ENCODE measurements at places on chromosomes 1 and 21. TPM values are rescaled to one million over a fixed set of nuclear protein-coding genes. Genes with fewer than 3 reads are reported as not detected.

SMCP gene
- polyA plus RNA-seq = not detected

SPRR4 gene
- polyA plus RNA-seq = not detected

CFAP45 gene
- polyA plus RNA-seq = 0.29 TPM

ROR1 gene
- polyA plus RNA-seq = 4.1 TPM

C1QA gene
- polyA plus RNA-seq = 26.4 TPM

DNA sequence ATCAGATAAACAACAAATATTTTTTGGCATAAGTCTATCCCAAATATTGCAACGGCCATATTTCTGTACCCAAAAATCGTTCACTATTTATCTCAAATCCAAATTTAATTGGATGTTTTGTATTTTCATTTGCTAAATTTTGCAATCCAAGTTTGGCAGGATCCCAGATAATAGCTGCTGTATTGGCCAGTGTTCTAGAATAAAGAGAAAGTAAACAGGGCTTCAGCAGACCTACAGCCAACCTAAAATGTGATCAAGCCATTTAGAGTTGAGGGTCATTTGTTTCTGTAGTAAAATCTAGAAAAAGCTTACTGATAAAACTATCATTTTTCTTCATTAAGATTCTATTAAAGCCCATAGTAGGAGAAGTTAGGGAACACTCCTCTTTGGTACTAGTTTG, 506.6 kb upstream of the PTBP2 start:
- DNase-seq = no peak

GRCh38 chr1:33348194-33348593, 27.3 kb upstream of the A3GALT2 start:
- DNase-seq = no peak

- peak; percentile 83 for DNase-seq
These were observed at the start of gene DNM3 for GRCh38 chr1:171841050-171841910. Gene DNM3 (plus strand): TSS chr1:171841498. CDS start chr1:171841657, 159 bp downstream.

- DNase-seq = no peak
These were observed 38.0 kb downstream of the SAMD13 start for GRCh38 chr1:84339503-84339902.

DNA sequence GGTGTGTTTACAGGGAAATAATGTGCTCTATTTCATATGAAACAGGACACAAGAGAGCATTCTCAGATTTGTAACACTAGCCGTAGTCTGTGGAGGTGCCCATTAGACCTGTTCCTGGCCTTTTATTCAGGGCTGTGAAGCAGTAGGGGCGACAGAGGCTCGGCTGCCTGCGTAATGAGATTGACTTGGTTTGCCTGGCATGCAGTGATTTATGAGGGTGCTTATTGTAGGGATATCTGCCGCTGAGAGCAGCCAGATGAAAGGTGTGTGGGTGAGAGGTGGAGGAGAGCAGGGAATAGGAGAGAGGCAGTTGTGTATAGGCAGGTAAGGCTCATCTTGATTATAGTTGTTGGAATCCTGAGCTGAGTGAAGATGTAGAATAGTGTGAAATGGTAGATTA, 51.3 kb downstream of the DNAJC6 start:
- DNase-seq = no peak

DNA sequence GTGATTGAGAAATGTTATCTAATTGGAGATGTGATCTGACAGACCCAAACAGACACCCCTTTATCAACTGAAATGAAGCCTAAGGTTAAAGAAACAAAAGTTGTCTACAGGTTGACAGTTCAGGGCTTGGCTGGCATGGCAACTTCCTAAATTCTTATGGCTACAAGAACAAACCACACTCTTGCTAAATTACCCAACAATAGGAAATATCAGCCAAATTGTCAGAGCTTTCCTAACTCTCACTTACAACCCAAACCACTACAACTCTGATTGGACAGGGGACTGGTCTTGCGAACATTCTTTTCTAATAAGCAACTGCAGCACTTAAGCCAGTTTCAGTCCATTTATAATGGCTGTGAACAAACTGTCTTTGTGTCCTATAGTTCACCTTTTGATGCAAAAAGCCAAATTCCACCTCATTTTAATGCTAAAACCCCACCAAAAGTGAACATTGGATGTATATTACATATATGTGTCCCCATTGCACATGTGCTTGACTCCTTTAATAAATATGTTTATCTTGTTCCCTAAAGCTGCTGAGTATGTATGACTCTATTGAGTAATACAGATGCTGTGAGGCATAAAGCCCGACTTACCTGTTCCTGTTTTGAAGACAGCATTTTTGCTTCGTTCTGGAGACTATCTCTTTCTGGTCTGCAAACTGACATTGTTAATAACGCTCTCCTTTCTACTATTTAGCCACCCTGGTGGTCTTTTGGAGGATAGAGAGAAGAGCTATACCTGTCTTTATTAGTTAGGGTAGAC, 101.3 kb upstream of the HMCN1 start:
- no peak for DNase-seq

GRCh38 chr1:248751142-248751541, 4.4 kb downstream of the LYPD8 start:
- DNase-seq = no peak

GRCh38 chr1:39105841-39106765, 80.0 kb downstream of the NDUFS5 start:
- peak; percentile 70 for DNase-seq
